ENCODE measurements at places on chromosomes 16 and 17. TPM values are rescaled to one million over a fixed set of nuclear protein-coding genes. Genes with fewer than 3 reads are reported as not detected.

DNA sequence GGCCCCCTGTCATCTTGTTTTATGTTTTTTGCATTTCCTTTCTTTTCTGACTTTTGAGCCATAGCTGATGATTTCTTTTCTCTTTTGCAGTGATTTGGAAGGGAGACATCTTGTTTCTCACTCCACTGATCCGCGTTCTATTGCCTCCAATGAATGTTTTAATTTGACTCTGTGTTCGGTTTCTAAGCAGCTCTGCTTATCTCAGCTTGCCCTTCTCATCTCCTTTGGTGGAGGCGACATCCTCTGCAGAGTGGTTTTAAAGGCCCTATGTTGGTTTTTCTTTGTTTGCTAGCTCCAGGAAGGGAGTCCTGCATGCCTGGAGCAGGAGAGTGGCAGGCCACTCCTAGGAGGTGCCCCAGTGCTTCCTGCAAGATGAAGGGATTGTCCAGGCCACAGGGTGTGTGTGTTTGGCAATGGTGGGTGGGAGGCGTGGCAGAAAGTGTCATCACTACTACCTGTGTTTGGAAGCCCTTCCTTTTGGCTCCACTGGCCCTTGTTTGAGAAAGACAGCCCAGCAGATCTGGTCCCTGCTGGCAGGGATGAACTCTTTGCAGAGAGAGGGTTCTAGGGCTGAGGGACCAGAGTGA is 13.6 kb downstream of the SMPD3 start:
- no peak for DNase-seq
- H3K4me3 ChIP-seq: no peak overlapping the region
- H3K36me3 ChIP-seq: no peaks in the 10 kb centered on the region

DNA sequence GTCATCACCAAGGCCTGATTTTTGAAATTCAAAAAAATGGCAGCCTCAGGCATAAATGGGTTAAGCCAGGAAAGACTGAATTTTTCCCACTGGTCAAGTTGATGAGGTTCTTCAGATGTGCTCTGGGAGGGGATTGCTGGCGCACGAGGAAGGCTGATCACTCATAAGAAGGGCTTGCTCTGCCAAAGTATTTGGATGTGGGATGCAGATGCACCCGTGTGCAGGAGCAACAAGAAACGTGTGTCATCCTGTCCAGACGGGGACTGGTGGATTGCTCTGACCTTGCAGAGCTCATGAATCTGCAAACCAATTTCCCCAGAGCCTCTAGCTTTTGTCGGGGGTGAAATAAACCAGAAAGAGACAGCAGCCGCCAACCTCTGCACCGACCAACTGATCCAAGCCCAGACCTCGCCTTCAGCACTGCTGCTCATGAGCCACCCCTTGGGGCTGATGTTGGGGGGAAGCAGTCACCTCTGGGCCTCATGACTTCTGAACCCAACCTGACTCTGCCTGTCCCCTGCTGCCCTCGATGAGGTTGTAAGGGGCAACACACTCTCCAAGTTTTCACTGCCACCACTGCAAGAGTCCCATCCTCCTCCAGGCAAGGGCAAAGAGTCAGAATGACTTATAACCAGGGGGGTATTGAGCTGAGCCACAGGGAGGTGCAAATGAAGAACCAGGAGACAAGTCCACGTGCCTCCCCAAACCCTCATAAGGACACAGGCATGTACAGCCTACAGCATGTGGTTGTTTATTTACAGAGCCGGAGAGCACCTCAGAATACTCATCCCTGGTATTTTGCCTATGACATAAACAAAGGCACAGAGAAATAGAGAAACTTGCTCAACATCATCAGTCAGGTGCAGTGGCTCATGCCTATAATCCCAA is 452.0 kb downstream of the SOX9 start:
- H3K4me1 ChIP-seq: no peaks in the 10 kb centered on the region
- DNase-seq: no peak
- no peak overlapping the region for H3K4me3 ChIP-seq

The PIK3R5 gene
- 0.78 TPM for total RNA-seq

- no peaks in the 10 kb centered on the region for H3K36me3 ChIP-seq
- H3K4me3 ChIP-seq: no peak overlapping the region
- no peak overlapping the region for H3K27ac ChIP-seq
- peaks cover 32% of the 10 kb centered on the region for H3K27me3 ChIP-seq
These were observed 35.0 kb downstream of the JPH3 start for GRCh38 chr16:87637357-87637756.

The KRT14 gene
- total RNA-seq: not detected

DNA sequence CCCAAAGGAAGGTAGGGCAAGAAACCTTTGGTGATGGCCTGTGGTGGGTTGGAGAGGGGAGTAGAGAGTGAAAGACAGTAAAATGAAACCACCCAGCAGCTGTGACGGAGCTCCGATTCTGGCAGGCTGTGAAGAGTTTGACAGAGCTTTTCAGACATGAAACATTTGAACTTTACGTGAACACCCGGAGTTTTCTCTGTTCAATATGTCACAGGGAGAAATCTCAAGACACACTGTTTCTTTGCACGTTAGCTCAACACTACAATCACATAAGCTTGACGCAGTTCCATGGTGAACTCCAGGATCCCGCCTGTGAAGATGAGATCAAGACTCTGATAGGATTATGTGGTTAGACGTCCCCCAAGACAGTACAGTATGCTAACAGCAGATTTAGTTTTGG is 79.6 kb upstream of the CDH11 start:
- no peaks in the 10 kb centered on the region for H3K27me3 ChIP-seq
- H3K36me3 ChIP-seq: no peaks in the 10 kb centered on the region
- no peaks in the 10 kb centered on the region for H3K4me1 ChIP-seq
- H3K27ac ChIP-seq: no peak overlapping the region

The CISD3 gene
- 60.7 TPM for total RNA-seq

- H3K4me3 ChIP-seq: no peak overlapping the region
- no peaks in the 10 kb centered on the region for H3K36me3 ChIP-seq
- H3K4me1 ChIP-seq: no peaks in the 10 kb centered on the region
- no peak for DNase-seq
- no peak overlapping the region for H3K27ac ChIP-seq
These were observed 25.9 kb downstream of the IRX6 start for GRCh38 chr16:55349867-55350266.

The MYH10 gene
- 95.3 TPM for total RNA-seq

DNA sequence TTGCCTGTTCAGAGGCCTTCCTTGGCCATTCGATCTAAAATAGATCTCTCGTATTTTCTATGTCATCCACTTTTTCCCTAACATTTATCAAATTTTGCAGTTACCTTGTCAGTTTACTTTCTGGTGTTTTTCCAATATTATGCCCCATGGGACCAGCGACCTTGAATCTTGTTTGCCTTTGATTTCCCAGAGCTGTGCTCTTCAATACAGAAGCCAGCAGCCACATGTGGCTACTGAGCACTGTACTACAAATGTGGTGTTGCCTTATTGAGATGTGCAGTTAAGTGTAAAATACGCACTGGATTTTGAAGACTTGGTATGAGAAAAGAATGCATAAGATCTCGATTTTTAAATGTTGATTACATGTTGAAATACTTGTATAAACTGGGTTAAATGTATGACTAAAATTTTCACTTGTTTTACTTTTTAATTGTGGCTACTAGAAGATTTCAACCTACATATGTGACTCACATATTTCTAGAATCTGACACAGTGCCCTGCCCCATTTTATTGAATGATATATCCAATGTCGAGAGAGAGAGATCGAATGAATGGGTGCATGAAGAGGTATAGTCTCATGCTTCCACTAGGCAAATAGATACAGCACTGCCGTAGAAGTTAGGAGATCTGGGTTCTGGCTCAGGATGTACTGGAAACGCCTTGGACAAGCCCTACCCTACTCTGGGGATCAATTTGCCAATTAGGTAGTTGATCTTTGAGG is 824 bp upstream of the PSME3 start:
- no peaks in the 10 kb centered on the region for H3K27me3 ChIP-seq
- peaks cover 31% of the 10 kb centered on the region for H3K36me3 ChIP-seq
- peak overlapping the region; percentile 90 for H3K4me3 ChIP-seq
- H3K27ac ChIP-seq: peak overlapping the region; percentile 95
- peaks cover 3% of the 10 kb centered on the region for H3K4me1 ChIP-seq

DNA sequence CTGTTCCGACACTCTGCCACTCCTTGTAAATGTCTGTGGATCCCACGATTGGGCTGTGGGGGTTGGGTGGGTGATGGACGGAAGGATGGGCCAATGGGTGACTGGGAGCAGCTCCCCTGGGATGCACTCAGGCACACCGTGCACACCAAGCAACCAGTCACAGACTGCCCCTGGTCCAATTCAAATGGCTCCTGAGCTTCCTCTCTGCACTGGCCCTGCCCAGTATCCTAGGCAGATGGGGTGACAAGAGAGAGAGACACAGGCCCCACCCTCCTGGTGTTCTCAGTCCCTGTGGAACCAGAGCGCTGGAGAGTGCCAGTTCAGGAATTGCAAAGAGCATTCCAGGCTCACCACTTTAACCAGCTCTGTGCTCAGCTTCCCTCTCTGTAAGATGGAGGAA is 32.8 kb downstream of the BEAN1 start:
- H3K27me3 ChIP-seq: peaks cover 10% of the 10 kb centered on the region
- no peaks in the 10 kb centered on the region for H3K4me1 ChIP-seq
- no peaks in the 10 kb centered on the region for H3K36me3 ChIP-seq
- no peak overlapping the region for H3K4me3 ChIP-seq

DNA sequence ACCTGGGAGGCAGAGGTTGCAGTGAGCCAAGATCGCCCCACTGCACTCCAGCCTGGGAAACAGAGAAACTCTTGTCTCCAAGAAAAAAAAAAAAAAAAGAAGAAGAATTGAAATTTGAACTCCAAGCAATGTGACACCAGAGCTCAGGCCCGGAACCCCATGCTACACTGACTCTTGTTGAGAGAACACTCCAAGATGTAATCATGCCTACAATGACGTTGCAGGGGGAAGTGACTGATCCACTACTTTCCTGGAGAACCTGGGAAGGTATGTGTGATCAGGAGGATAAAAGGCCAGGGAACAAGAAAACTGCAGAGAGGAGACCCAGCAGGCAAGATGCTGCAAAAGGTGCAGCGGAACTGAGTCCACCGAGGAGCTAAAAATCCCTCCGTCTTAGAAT is 57.9 kb downstream of the ADCY9 start:
- H3K4me3 ChIP-seq: no peak overlapping the region
- peaks cover 40% of the 10 kb centered on the region for H3K27me3 ChIP-seq
- H3K27ac ChIP-seq: no peak overlapping the region
- no peak for DNase-seq

All from K562 (cell line).